Activated T-helper 1 cell treated with Interleukin-2 at 50 U/mL for 16 hours (primary cell): ENCODE measurements at places on chromosomes 7 and 10.
A peak's percentile ranks its signal among the peaks of the same experiment; 100 is the strongest.

DNA sequence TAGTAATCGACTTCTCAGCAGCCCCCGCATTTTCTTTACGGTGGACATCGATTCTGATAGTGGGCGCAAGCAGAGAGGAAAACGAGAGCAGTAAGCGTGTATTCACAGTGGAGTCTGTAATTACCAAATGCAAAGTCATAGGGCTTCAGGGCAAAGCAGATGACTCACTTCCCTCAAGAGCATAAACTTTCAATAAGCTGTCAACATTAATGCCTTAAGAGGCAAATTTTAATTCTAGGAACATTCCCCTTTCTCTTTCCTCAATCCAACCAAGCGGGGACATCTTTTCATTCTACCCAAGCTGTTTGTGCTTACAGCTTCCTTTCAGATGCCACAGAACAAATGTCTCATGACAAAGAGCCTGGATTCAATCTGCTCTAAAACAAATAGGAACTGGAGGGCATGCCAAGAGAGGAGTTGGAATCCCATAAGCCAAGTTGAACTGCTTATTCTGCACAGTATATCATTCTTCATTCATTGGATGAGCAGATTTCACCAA is 48.6 kb downstream of the MALSU1 start:
- no peak for DNase-seq

GRCh38 chr7:18849130-18849529 is 268.3 kb downstream of the TWIST1 start:
- DNase-seq, result no peak

GRCh38 chr7:98968621-98969020 is 90.3 kb downstream of the TRRAP start:
- no peak for DNase-seq

DNA sequence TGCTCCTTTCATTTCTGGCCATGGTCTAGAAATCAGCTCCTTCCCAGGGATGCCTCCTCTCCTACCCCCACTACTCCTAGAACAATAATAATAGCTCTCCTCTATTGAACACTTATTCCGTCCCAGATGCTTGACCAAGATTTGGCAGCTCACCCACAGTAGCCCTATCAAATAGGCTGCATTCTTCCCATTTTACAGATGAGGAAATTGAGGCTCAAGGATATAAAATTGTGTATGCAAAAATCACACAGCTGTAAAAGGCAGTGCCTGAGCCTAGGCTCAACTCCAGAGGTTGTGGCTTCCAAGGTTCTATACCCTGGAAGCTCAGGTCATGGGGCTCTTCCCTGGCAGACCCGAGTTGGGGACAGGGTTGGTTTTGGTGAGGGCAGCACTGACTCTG is 82.3 kb downstream of the C10orf105 start:
- no peak for DNase-seq

- no peak for DNase-seq
Observed at GRCh38 chr10:416091-416515, 273.4 kb downstream of the DIP2C start.

DNA sequence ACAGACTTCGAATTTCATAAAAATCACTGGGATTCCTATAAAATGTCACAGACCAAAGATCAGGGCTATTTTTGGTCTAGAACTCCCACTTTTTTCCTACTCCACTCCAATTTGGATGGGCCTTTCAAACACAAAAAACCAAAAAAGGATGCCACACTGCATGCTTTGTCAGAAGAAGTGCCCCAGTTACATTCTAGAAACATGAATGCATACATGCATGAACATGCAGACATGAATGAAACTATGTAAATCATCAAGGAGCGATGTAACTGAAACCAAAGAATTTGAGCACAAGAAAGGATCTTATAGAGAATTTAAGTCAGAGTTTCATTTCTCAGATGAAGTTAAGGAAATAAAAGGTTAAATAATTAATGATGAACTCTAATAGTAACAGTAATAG is 31.8 kb upstream of the FAM133B start:
- no peak for DNase-seq

- no peak for DNase-seq
Observed at GRCh38 chr7:66837007-66837406, 84.0 kb upstream of the TMEM248 start.

GRCh38 chr10:130193493-130194193 is 57.5 kb downstream of the GLRX3 start:
- DNase-seq, result no peak

DNA sequence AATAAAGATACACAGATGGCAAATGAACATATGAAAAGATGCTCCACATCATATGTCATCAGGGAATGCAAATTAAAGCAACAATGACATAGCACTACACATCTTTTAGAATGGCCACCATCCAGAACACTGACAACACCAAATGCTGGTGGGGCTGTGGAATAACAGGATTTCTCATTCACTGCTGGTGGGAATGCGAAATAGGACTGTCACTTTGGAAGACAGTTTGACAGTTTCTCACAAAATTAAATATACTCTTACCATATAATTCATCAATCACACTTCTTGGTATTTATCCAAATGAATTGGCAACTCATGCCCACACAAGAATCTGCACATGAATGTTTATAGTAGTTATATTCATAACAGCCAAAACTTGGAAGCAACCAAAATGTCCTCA is 68.2 kb downstream of the NPSR1 start:
- no peak for DNase-seq

DNA sequence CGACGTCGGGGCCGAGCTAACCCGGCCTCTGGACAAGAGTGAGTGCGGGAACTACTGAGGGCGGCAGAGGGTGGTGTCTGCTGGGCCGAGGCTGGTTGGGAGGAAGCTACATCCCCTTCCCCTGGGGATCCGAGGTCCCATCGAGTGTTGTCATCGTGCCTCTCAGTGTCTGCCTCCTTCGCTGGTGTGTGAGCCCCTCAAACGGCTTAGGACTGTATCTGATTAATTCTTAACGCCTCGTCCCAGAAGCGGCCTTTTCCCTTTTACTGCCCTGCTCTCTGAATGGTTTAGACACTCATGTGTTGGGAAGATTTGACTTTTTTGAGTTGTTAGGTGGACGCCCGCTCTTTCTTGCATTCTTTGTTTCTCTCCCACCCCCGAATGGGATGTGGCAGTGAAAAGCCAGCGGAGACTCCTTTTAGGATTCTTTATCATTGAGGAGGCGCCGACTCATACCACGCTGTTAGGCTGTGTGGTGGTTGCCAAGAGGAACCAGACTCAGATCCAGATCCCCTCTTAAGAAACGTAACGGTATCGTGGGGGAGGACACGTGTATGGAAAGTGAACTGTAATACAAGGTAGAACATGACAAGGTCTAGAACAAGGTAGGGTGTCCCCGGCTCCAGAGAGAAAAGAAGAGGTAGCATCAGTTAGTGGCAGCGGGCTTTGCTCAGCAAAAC is 631 bp downstream of the SUPV3L1 start:
- DNase-seq, result no peak

DNA sequence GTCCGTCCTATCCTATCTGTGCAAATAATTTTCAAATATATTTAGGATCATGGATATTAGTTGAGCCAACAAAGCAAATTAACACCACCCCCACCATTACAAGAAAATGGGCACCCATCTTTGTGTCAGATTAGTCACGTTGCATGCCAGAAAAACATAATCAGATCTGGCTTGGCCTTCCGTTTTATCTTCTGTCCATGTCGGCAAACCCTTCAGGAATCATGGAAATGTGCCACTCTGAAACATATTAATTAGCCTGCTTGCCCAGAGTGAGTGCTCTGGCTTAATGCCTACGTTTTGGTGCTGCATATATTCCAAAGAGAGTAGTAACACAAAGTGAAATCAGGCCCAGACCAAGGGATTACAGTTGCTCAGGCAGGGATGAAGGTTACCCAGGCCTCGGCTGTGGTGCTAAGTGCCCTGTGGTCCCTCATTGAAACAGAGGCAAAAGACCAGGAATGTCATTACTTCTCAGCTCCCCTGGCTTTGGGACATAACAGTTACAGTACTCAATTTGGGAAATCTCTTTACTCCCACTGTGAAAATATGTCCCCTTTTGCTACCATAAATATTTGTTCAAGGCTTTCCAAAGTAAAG is 154.0 kb upstream of the LSM8 start:
- no peak for DNase-seq

GRCh38 chr10:78904196-78904595 is 164.6 kb upstream of the ZMIZ1 start:
- no peak for DNase-seq

- no peak for DNase-seq
Observed at GRCh38 chr10:84341983-84342382, 13.6 kb downstream of the CCSER2 start.

DNA sequence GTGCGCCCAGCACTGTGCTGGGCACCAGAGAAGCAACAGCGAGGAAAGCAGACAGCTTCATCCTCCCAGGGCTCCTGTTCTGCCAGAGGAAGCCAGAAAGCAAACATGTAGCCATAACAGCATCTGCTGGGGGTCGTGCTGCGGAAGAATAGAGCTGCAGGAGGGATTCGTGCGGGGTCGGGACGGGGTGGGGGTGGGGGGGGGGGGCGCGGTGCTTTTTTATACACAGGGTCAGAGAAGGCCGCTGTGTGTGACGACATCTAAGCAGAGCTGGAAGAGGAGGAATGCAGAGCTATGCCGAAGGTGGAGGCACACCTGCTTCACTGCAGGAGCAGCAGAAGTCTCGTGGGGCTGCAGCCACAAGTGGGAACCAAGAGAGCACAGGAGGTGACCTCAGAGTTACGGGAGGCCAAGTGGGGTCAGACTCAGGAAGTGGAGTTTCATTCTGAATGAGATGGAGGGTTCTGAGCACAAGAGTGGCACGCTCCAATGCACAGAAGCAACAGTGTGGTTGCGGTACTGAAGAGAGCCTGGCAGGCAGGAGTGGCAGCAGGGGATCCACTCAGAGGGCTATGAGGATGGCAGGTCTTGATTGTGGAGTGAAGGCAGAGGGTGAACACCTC is 11.1 kb downstream of the PKD1L1 start:
- DNase-seq, result no peak

GRCh38 chr10:69861251-69862240 is 59.8 kb downstream of the COL13A1 start:
- DNase-seq, result no peak

GRCh38 chr10:30842894-30843293 is 188.8 kb downstream of the ZNF438 start:
- DNase-seq, result no peak

DNA sequence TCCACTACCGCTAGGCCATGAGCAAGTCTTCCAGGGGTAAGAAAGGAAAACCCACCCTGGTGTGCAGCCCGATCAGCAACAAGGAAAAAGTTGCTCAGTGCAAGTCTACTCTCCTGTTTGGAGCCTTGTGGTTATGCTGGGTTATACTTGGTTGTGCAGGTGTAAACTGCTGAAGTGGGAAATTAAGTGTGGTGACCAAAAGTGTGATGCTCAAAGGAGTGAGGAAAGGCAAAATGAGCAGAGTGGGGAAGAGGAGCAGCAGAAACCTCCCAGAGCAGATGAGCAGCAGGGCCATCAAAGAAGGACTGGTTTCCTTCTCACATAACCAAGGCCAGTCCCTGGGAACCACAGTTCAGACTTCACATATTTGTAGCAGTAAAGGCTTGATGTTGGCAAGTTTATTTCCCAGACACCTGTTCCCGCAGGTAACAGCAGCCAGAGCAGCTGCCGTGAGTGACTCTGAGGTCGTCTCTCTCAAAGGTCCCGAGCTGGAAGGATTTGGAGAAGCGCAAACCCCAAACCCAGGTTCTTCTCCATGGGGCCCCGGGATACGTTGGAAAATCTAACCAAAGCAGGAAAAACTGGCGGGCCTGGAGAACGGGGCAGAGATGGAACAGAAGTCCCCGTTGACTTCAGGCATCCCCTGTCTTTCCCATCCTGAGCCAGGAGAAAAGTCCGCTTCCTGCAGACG is 607 bp upstream of the SMO start:
- no peak for DNase-seq

DNA sequence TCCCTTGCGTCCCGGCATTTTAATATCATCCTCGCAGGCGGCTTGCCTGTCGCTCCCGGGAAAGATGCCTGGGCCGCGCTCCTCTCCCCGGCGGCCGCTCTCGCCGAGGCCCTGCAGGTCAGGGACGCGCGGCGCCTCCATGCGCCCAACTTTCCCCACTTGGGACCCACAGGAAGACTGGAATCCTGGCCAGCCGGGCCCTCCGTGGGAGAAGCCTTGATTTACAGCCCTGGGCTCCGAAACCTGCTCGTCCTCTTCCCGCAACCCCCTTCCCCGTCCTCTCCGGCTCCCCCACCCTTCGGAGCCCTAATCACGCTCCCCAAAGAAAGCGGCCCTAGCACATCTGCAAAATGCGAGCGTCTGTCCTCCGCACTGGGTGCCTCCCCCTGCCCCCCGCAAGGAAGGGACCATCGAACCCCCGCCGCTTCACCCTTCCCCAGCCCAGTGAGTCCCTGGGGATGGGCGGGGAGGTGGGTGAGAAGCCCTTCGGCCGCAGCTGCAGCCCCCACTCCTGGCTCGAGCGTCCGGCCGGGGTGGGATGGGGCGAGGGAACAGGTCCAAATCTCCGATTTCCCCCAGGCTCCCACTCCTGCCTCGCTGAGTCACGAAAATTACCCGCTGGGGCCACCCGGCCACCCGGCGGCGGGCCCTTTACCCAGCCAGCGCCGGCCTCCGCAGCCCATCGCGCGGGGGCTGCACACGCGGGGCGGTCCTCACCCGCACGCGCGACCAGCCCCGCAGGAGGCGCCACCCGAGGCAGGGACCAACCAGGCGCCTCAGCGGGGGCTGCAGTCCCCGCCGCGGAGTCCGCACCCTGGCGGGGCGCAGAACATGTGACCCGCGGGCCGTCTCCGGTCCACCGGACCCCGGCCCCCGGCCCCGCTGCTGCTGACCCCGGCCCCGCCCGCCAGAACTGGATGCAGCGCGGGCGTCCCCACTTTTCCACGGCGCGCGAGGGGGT is 695 bp downstream of the HSPA12A start:
- no peak for DNase-seq

GRCh38 chr7:25579778-25580075 is 351.4 kb upstream of the NPVF start:
- DNase-seq, result no peak

DNA sequence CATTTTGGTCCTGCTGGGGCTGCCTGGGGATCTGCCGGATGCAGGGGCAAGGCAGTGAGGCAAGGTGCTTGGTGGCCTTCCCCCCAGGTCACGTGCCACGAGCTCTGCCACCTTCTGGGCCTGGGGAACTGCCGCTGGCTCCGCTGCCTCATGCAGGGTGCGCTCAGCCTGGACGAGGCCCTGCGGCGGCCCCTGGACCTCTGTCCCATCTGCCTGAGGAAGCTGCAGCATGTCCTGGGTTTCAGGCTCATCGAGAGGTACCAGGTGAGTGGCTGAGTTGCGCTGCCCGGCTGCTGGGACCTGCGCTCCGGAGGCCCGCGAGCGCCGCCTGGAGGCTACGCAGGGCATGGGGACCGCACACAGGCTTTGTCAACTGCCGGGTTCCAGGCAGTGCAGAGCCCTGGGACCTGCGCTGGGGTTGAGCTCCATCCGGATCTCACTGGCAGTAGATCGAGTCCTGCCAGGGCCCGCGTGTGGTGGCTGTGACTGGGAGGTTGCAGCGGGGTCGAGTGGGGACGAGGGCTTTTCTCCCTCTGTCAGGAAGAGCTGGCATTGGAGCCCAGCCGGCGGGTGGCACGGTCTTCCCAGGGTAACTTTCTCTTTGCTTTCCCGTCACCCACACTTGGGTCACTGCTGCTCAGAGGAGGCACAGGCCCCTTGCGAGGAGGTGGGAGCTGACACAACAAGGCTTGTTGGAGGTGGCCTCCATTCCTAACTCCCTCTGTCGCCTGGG is 21.7 kb downstream of the AMZ1 start:
- DNase-seq, result peak; percentile 66
